ENCODE measurements at places on chromosomes 5 and 9.

DNA sequence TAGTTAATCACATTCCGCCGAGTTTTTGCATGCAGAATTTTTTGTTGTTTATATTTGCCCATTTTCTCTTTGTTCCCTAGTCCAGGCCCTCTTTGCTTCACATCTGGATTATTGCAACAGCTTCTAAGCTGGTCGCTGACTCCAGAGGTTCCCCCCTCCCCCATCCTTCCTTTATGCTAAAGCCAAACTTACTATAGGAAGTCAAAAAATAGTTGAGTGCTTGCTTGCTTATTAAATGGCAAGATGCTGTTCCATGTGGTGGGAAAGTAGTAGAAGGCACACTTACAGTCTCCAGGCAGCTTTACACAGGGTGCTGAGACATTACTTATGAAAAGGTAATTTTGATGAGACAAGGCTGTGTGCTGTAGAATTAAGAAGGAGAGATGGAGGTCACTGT lies 1.3 kb downstream of the ZBTB34 start:
- DNase-seq, result no peak

DNA sequence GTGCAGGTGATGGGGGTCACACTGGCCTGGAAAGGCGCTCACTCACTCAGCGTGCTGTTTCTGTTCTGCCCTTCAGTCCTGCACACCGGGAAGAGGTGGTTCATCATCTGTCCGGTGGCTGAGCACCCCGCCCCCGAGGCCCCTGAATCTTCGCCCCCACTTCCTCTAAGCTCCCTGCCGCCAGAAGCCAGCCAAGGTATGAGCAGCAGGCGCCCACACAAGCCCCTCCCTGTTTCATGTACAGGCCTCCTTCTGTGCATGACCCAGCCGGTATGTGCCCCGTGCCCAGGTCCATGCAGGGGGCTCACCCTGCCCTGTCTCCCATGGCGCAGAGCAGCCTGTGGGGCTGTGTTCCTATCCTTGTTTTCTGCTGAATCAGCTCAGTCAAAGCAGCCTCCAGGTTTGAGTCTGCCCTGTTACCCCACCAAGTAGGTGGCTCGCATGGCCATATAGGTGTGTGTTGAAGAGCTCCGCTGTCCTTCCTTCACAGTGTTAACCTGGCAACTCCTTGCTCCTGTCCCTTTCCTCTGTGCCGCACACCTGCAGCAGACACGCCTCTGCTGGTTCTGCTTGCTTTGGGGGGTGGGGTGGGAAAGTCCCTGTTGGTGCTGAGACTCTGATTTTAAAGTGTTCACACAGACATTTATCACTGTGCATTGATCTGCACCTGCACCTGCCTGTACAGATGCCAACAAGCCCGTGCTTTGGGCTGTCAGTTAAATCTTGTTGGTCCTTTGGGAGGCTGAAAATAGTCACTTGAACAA lies 84.8 kb downstream of the WNK2 start:
- peak; percentile 8 for DNase-seq

GRCh38 chr5:129135633-129136032 lies 41.1 kb downstream of the ISOC1 start:
- DNase-seq, result no peak

- DNase-seq, result no peak
These were observed 33.4 kb downstream of the SECISBP2 start for GRCh38 chr9:89351584-89352300.

DNA sequence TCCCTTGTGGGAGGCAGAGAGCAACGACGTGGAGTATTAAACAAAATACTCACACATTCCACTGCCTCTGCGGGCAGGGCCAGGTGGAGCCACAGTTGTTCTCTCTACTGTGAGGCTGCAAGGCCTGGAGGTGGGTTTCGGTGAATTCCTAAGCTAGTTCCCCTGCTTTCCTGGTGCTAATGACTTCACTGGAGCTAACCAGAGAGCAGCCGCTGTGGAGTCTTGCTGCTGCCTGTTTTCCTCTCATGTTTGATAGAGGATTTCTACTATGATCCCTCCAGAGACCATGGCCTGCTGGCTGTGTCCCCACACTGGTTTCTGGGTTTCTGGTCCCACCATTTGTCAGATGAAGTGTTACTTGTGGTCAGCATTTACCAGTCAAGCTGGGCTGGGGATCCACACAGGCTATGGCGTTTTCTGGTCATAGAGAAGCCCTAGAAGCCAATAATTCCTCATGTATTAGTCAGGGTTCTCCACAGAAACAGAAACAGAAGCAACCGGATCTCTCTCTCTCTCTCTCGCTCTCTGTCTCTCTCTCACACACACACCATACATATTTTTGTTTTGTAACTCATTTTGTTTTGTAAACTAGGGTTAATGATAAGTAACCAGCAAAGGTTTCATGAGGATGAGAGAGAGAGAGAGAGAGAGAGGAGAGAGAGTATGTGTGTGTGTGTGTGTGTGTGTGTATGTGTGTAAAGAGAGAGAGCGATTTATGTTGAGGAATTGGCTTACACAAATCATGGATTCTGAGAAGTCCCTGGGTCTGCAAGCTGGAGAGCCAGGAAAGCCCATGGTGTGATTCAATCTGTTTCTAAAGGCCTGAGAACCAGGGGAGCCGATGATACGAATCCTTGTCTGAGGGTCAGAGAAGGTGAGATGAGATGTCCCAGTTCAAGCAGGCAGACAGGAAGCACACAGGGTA lies 403.0 kb downstream of the GADD45G start:
- DNase-seq, result no peak

GRCh38 chr9:116897201-116897600 lies 210.1 kb downstream of the TRIM32 start:
- no peak for DNase-seq

GRCh38 chr9:132114102-132114707 lies 34.5 kb upstream of the MED27 start:
- peak; percentile 14 for DNase-seq

DNA sequence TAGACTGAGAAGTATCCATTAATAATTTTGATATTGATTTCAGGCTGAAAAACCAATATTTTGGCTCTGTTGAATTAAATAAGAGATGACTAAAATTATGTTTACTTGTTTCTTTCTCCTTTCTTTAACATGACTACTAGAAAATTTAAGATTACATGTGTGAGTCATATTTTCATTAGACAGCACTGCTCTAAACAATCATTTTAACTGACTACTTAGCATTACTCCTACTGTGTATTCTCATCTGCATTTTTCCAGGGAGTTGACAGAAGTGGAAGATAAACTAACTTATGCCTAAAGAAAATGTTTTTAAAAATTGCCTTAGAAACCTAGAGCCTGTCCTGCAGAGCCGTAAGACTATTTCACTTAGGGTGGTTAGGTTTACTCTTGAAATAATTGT lies 29.1 kb downstream of the TNC start:
- DNase-seq, result no peak

DNA sequence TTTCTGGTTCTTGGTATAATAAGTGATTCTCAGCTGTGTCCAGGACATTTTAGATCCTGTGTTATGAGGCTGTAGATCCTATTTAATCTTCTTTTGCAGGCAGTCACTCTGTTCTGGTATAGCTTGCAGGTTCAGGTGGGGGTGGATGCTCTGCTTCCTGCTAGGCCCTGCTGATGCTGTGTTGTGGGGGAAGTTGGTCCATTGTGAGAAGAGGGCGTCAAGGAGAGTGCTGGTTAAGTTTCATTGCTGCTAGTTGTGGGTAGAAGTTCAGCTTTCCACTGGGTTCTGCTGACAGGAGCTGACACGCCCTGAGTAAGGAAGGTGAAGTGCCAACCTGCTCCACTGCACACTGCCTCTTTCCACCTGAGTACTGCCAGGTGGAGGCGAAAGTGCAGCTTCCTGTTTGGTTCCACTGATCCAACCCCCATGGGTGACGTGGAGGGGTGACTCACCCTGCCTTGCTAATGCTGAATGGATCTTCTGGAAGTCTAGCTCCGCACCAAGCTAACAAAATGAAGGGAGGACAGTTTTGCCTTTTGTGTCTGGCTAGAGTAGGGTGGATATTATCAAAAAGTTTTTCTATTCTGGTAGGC lies 16.3 kb downstream of the NMRK1 start:
- peak; percentile 33 for DNase-seq

DNA sequence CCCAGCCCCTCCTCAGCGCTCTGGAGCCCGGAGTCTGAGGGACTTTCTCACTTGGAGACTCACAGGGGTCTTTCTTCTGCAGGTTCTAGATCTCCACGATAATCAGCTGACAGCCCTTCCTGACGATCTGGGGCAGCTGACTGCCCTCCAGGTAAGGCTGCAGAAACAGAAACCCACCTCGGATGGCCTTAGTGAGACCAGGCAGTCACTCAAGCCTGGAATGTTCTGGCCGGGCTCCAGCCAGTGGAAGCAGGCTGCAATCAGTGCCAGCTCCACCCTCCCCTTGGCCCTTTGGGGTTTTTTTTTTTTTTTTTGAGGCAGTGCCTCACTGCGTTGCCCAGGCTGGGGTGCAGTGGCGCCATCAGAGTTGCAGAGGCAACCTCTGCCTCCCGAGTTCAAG lies 7.6 kb downstream of the LRSAM1 start:
- no peak for DNase-seq

DNA sequence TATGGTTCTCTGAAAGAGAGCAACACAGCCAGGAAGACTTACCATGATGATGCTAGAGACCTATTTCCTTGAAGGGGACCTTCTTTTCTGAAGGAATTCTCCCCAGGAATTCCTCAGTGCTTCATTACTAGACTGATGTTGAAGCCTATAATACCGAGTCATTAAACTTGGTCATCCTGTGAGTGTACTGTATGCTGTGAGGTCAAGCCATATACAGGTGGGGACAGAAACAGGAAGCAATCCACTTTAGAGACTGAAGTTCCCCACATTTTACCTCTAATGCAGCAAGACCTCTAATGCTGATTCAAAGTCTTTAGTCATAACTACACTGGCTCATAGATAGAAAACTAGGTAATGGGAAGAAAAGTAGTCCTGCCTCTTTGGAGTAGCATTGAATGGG lies 77.1 kb upstream of the RASEF start:
- no peak for DNase-seq

DNA sequence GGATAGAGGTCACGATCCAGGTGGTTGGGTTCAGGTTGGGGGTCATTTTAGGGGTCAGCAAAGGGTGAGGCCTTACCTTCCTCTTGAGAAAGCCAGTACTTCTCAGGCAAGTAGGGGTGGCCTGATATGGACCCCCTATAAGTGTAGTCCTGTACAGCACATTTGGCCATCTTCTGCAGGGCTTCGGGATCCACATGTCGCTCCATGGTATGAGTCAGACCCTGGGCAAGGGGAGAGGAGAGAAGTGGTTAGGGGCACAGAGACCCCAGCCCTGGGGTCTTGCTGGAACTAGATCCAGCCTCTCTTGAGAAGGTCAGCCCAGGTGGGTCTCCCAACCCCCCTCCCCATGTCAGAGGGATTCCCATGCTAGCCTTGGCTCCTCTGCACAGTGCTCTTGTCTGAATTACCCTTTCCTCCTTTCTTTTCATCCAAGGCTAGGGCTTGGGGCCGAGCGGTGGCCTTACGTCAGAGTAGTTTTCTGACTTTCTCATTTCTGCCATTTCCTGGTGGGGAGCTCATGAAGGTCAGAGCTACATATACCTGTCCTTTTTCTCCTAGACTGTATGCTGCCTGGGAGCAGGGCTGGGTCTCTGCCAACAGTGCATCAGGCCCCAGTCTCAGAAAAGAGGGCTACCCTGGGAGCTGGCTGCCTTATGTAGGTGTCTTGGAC lies 9.0 kb upstream of the MYORG start:
- no peak for DNase-seq

GRCh38 chr9:121998513-121999049 lies 94.5 kb downstream of the TTLL11 start:
- no peak for DNase-seq

GRCh38 chr5:123007754-123008153 lies 28.8 kb downstream of the PPIC start:
- DNase-seq, result no peak

- no peak for DNase-seq
These were observed 115.4 kb downstream of the ZNF608 start for GRCh38 chr5:124630767-124631704.

- no peak for DNase-seq
These were observed 24.7 kb downstream of the ARL15 start for GRCh38 chr5:54285686-54286085.
